ENCODE measurements at places on chromosomes 5 and 9.
A peak's percentile ranks its signal among the peaks of the same experiment; 100 is the strongest.

DNA sequence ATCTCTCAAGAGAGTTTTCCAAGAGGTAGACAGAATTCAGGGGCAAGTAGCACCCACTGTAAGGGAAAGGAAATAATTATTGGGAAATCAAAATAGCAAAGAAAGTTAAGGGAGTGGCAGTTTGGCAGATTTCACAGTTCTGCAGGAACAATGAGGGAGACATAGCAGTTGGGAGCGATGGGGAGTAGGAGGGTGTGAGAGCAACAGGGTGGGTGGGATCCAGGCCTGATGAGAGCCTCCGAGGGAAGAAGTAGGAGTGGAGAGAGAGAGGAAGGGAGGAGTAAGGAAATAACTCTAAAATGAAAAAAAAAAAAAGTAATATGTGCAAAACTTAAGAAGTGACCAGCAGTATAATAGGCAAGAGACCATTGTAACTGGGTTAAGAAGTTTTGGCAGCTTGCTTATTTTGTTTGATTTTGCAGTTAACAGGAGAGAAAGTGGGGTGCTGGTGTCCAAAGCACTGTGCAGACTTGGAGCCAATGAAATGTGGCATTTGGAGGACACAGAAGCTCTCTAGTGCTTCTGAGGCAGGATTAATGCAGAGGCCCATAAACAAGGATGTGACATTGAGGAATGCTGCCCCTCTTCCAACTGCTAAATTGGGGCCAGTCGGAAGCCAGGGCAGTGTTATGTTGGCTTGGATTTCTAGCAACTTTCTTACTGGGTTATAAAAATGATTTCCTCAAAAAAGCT lies 10.2 kb downstream of the TNFAIP8 start:
- DNase-seq = no peak

DNA sequence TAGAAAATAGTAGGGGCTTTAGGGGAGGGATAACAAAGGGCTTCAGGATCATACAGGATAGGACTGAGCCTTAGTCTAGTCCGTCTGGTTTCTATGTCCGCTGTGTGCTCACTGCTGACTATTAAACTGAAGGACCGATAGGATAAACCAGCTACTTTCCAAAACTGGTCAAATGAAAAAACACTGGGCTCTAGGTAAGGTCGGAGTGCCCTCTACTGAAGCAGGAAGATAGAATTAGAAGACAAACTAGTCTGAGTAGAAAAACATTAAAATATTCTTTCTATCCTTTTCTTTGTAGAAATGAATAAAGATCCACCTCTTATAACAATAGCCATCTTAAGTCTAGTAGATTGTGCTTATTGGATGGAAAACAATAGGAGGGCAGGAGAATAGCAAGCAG lies 133.6 kb downstream of the CEMIP2 start:
- no peak for DNase-seq

DNA sequence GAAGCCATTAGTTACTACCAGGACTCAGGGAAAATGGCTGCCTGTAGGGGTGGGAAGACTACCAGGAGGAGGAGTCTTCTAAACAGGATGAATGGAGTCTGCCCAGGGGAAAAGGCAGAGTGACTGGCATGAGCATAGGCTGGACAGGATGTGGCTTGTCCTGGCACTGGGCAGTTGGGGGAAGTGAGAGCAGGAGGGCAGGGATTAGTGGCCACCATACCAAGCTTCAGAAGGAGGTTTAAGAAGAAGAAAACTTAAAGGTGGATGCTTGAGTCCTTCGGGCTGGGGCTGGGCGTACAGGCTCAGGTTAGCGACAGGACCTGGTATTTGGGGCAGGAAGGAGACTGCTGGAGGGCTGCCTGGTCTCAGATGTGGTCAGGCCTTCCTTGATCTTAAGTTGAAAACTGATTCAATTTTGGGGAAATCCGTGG lies 5.0 kb upstream of the NSD1 start:
- DNase-seq = no peak

GRCh38 chr5:149341876-149342275 lies 3.4 kb upstream of the GRPEL2 start:
- DNase-seq = no peak

GRCh38 chr5:98770209-98770910 lies 3.1 kb upstream of the RGMB start:
- peak; percentile 20 for DNase-seq

DNA sequence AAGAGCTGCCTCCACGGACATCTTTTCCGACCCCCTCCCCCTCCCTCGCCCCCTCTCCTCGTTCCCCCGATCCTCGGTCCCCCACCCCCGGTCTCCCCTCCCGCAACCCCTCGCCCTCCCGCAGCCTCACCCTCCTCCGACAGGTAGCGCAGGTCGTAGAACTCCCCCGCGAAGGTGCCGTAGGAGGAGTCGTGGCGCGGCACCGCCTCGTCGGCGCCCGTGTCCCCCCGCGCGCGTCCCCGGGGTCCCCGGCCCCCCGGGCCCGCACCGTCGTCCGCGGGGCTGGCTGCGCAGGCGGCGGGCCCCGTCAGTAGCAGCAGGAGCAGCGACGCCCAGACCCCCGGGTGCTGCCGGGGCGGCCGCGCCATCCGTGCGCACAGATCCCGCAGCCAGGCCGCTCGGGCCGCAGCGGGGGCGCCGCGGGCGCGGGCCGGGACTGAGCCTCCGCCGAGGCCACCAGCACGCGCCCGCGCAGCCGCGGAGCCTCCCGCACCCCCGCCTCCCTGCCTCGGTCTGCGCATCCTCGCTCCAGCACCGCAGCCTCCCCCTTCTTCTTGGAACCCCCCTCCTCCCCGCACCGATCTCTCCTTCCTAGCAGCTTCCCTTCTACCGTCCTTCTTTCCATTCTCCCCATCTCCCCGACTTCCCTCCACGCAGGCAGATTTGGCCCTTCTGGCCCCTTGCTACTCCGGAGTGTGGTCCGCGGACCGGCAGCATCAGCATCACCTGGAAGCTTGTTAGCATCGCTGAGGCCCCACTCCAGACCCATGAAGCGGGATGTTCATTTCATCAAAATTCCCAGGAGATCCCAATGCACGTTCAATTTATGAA lies at the start of gene FRRS1L:
FRRS1L (minus strand) TSS at position 479 of the 831 bp plus-strand sequence; CDS start at position 368, 111 bp downstream.
- no peak for DNase-seq

DNA sequence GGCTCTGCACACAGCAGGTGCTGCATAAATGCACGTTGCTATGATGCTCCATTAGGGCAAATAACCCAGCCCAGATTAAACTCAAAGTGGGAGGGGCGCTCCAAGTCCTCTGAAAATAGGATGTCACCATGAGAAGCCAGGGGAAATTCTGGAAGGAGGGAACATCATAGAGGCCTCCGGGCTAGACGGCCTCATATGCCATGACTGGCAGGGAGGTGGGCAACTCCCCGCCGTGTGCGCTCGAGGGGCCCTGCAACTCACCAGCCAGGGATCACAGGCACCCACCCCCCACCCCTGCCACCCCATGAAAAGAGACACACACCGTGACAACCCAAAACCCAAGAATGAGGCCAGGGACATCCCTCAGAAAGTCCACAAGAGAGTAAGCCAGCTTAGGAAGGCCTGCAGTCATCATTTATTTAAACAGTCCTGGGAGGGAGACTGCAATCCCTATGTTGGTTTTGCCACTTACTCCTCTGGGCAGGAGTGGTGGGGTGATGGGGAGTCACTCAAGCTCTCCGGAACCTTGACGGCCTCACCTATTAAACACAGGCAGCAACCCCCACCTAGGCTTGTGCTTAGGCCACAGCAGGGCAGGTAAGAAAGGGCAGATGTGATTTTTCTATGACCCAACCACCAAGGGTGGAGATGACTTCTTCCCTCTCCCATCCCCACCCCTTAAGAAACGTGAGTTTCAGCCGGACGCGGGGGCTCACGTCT lies 4.0 kb downstream of the VAV2 start:
- DNase-seq = no peak

- no peak for DNase-seq
Observed at GRCh38 chr5:1000329-1000728, 8.3 kb upstream of the NKD2 start.

DNA sequence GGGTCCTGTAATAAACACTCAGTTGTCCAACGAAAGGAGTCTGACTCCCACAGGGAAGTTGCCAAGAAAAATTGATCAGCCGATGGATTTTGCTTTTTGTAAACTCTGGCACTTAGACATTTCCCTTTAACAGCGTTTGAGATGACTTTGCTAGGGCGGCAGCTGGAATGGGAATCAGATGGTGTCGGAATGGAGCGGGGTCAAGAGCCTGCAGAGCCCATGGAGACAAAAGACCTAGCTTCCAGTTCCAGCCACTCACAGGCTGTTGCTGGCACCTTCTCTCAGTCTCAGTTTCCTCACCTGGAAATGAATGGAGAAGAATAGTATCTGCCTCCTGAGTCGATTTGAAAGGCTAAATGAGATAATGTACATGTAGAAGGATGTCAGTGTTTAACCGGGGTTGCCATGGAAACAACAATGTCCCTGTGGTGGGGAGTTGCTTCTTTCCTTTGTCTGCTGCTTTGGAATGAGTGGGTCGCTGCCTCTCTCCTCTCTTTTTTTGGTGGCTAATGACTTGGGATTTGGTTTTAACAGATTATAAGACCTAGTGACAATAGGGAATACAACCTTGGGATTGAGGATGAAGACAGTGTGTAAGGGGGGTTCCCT lies 137.4 kb downstream of the GAS1 start:
- no peak for DNase-seq

DNA sequence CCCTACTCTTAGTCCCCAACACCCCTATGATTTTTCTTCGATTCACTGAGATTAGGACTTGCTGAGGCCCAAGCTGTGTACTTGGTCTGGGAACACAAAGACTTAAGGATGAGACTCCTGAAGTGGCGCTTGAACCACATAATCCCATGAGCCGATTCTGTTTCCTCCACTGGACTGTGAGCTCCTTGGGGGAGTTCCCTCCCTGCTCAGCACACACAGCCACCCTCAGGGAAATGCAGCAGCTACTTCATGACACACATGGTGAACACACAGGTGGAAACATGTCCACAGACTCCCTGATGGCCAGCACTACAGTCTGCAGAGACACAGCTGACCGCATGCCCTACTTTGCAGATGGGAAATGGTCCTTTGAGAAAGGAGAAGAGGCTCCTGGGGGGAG lies 101.1 kb downstream of the C5orf15 start:
- DNase-seq = no peak

DNA sequence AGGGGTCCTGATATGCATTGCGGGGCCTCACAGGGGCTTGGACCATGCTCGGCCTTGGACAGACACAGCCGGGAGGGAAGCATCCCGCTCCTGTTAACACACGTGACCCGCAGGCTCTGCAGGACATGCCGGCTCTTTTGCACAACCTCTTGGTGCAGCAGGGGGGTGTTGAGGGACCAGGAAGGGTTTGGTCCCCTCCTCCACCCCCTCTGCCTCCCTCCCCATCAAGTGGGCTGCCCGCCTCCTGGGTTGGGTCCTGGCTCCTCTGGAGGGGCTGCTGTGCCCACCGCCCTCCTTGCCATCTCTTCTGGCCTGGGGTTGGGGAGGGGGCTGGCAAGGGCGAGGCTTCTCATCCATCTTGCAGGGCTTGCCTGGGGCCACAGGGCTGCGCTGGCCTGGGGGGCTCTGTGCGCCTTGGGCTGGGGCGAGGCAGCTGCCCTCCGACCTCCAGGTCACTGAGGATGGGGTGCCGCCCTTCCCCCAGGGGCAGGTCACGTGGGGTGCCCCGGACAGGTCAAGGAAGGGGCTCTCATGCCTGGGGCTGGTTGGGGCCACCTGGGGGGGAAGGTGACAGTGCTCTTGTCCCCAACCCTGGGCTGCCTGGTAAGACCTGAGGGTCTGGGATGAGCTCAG lies 16.8 kb upstream of the SLC9A3 start:
- no peak for DNase-seq

DNA sequence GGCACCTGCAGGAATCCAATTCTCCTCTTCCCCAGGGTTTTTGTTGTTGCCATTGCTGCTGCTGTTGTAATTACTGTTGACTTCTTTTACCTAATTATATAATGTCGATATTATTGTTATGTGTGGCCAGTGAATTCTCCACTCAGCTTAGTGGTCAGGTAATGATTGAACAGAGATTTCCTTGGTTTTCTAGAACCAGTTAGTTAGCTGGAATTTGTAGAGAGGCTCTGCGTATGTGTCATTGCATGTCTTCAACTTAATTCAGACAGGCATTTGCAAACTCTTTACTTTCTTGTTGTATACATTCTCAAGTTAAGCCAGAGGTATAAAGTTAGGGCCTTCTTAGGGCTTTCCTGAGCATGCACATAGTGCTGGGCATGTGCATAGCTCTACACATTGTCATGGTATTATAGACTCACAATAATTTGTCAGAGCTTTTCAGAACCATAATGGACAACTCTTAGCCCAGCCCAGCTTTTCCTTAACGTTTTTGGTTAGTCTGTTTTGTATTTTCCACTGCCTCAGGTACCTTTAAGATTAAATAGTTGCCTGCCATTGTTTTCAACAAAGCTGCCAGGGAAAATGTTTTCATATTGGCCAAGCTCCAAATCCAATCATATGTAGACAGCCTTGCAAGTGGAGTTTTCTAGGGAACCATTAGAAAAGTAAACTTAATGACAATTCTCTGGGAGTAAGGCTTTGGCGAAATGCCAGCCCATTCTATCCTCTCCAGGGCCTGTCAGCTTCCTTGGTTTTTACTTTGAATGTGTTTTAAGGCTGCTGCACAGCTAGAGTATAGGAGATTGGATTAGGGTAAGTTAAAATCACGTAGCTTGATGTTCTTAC lies 68.1 kb downstream of the UBE2R2 start:
- no peak for DNase-seq

DNA sequence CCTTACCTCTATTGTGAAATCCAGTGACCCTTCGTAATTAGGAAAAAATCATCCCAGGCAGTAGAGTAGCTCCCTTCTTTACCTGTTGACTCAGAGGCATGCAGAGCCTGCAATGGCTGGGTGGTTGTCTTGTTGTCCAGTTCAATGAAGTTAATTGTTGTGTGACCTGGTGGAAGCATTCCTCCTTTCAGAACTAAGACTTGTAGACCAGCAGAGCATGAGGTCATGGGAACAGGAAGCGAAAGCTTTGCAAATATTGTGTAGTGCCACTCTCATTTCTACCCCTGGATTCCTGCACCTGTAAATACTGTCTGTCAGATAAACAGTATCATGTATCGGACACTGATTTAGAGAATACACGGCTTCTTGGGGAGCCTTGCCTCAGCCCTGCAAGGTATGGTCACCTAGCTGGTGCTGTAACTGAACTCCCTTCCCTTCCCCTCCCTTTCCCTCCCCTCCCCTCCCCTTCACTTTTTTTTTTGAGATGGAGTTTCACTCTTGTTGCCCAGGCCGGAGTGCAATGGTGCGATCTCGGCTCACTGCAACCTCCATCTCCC lies 5.7 kb upstream of the PRXL2C start:
- DNase-seq = no peak

DNA sequence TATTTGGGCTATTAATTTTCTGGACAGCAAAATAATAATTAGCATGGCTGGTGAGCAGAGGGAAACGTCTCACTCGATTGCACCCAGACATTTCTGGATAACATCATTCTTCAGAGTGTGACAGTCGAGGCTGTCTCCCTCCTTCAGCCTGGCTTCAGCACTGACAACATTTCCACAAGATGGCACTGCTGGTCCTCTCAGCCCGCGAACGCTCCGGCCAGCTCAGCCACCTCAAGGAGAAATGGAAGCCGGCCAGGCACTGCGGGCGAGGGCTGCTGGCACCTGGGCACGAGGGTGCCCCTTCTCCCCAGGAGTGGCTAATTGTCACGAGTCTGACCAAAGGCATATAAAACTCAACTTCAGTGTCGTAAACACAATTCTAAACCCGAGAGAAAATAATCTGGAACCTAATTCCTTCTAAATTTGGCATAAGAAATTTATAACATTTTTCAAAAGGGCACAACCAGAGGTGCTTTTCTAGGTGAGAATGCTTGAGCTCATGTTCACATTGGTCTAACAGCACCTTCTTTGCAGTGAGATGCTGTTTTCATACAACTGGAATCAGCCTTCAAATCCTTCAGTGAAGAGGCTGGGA lies 65.9 kb downstream of the DAP start:
- no peak for DNase-seq
